ENCODE measurements at places on chromosomes 3 and 15. TPM values are rescaled to one million over a fixed set of nuclear protein-coding genes. Genes with fewer than 3 reads are reported as not detected.

CASR gene
- 0.37 TPM for total RNA-seq

FBXW12 gene
- total RNA-seq: not detected

PRR20G gene
- not detected for total RNA-seq

CCRL2 gene
- total RNA-seq: 1.5 TPM

MINDY4B gene
- total RNA-seq: not detected

DNA sequence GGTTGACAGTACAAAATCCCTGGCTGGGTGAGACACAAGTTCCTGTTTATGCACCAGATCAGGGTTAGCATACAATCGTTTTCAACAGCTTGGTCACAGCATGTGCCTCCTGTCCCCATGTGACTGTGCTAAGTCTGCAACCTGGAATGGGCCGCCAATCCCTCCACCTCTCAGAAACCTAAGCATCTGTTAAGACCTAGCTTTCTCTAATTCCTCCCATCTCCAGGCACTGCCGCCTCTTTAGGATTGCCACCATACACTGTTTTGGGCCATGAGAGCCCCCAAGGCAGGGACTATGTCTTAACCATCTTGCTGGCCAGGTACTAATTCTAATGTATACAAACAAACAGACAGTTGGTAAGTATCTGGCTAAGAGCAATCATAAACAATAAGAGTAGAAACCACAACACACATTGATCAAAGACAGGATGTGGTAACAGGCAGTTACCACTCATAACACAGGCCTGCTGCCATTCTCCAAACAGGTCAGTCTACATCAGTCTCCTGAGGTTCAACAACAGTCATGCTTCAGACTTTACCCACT is 25.6 kb downstream of the SEC22C start:
- H3K27me3 ChIP-seq: no peaks in the 10 kb centered on the region
- no peak for DNase-seq
- no peaks in the 10 kb centered on the region for H3K36me3 ChIP-seq
- H3K4me3 ChIP-seq: no peak overlapping the region

GRCh38 chr15:62929000-62929357 is 113.6 kb upstream of the TPM1 start:
- no peak for DNase-seq
- no peaks in the 10 kb centered on the region for H3K4me1 ChIP-seq
- peak overlapping the region; percentile 23 for H3K27ac ChIP-seq
- H3K4me3 ChIP-seq: no peak overlapping the region
- no peaks in the 10 kb centered on the region for H3K36me3 ChIP-seq

GRCh38 chr15:101504373-101504772 is 14.9 kb upstream of the PCSK6 start:
- DNase-seq: no peak
- peaks cover 9% of the 10 kb centered on the region for H3K4me1 ChIP-seq
- no peaks in the 10 kb centered on the region for H3K36me3 ChIP-seq
- no peak overlapping the region for H3K27ac ChIP-seq

GRCh38 chr3:13055634-13056033 is 17.6 kb downstream of the IQSEC1 start:
- no peaks in the 10 kb centered on the region for H3K36me3 ChIP-seq
- no peaks in the 10 kb centered on the region for H3K27me3 ChIP-seq
- H3K27ac ChIP-seq: no peak overlapping the region
- DNase-seq: no peak
- H3K4me3 ChIP-seq: no peak overlapping the region

DNA sequence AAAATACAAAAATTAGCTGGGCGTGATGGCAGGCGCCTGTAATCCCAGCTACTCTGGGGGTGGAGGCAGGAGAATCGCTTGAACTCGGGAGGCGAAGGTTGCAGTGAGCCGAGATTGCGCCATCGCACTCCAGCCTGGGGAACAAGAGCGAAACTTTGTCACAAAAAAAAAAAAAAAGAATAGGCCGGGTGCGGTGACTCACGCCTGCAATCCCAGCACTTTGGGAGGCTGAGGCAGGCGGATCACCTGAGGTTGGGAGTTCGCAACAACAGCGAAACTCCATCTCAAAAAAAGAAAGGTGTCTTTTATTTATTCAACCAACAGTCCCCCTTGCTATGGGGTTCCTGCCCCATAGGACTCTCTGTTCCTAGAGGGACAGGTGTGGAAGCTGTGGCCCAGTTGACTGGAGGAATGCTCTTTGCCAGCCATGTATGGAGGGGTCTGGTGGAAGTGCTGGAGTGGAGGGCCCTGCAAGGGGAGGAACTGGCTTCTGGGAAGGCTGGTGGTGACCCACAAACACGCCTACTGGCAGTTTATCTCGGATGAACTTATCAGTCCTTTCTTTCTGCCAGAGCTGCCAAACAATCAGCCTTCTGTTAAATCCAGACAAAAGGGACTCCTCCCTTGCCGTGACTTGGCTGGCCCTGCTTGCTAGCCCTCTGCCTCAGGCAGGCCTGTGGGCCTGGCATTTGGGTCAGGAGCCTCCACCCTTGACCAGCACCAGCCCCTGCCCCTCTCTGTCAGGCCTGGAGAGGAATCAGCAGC is 4.6 kb upstream of the DAG1 start:
- H3K27me3 ChIP-seq: no peaks in the 10 kb centered on the region
- peak overlapping the region; percentile 83 for H3K27ac ChIP-seq
- no peak overlapping the region for H3K4me3 ChIP-seq

- no peak overlapping the region for H3K4me3 ChIP-seq
- DNase-seq: no peak
- H3K36me3 ChIP-seq: no peaks in the 10 kb centered on the region
- H3K27me3 ChIP-seq: no peaks in the 10 kb centered on the region
These were observed 166.1 kb upstream of the LINGO1 start for GRCh38 chr15:77798847-77799246.

- H3K4me3 ChIP-seq: peak overlapping the region; percentile 91
- no peak for DNase-seq
- H3K27me3 ChIP-seq: no peaks in the 10 kb centered on the region
- H3K27ac ChIP-seq: peak overlapping the region; percentile 99
- H3K36me3 ChIP-seq: peaks cover 11% of the 10 kb centered on the region
- peaks cover 13% of the 10 kb centered on the region for H3K4me1 ChIP-seq
These were observed 684 bp downstream of the RPL4 start for GRCh38 chr15:66503780-66504562.

DNA sequence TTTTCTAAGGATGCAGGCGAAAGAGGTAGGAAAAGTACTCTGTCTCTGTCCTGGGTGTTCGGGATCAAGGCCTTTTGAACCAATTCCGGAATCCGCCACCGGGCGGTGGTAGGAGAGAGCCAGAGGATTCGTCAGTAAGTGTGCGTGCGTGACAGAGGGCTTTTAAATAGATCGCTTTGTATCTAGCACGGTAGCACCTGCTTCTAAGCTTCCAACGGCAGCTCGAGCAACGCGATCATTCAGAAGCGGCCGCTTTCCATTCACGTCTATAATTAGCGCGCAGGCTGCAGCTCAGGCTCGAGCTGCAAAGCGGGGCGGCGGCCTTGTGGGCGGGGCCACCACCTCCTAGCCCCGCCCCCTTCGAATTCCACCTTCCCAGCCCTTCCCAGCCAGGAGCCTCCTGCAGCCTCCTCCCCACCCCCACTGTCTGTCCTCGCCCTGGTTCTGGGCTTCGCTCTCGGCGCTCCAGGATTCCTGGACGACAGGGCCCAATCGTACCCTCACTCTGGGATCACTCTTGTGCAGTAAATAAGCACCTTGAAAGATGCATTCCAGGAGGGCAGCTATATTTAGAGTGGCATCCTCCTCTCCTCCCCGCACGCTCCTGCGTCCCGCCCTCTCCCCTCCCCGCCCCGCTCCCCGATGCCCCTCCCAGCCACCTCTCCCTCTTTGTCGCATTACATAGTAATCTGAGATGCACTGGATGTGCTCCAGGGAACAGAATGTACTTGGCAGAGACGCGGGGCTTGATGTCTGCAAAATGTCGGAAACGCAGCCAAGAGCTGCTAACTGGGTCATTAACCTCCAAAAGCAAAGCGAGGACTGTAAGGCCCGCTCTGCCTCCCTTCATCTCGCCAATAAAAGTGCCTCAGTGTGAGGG is 224.1 kb upstream of the TPRG1 start:
- H3K4me3 ChIP-seq: no peak overlapping the region
- peak; percentile 93 for DNase-seq
- no peaks in the 10 kb centered on the region for H3K27me3 ChIP-seq
- peaks cover 22% of the 10 kb centered on the region for H3K4me1 ChIP-seq

DNA sequence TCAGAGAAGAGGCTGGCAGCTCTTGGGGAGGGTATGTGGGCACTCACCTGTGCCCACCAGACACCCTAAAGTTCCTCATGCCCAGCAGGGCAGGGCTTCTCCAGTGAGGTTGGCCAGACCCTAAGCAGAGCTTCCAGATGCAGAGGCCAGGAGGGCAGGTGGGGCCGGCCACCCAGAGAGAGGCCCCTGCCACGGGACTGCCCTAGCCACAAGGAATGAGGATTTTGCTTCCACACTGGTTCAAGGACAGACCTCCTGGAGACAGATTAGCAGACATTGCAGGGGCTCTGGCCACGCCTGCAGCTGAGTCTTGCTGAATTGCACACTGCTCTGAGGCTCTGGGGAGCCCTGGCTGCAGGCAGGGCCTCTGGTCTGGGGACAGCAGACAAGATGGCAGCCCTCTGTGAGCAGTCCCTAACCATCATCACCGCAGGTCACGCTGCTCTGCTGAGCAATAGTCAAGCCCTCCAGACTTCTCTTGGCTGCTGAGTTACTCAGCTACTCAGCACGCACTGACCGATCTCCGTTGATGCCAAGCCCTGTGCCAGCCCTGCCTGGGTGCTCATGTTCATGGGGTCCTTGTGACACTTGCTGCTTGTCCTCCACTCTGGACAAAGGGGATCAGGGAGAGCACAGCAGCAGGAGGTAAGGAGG is 117.4 kb upstream of the ABHD17C start:
- H3K4me1 ChIP-seq: no peaks in the 10 kb centered on the region
- no peak overlapping the region for H3K4me3 ChIP-seq
- no peak overlapping the region for H3K27ac ChIP-seq
- H3K27me3 ChIP-seq: no peaks in the 10 kb centered on the region
- H3K36me3 ChIP-seq: no peaks in the 10 kb centered on the region

DNA sequence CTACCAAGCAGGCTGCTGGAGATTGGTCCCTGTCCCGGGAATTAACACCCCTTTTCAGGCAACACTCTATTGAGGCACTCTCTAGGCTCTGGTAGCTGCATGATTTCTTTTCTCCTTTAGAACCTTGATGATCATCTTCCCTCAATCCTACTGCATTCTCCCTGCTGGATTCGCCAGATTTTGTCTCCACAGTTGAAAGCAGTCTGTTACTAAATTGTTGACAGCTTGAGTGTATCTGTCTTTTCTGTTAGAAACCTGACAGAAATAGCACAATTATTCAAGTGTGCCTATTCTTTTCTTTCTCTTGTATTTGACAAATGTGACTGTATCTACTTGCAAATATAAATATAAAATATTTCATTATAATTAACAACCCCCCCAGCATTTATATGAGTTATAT is 830.8 kb upstream of the CADM2 start:
- H3K4me1 ChIP-seq: no peaks in the 10 kb centered on the region
- H3K27ac ChIP-seq: no peak overlapping the region
- no peak for DNase-seq
- H3K27me3 ChIP-seq: no peaks in the 10 kb centered on the region
- H3K36me3 ChIP-seq: no peaks in the 10 kb centered on the region

- no peak for DNase-seq
- H3K27ac ChIP-seq: no peak overlapping the region
- no peak overlapping the region for H3K4me3 ChIP-seq
These were observed 330.3 kb downstream of the CLSTN2 start for GRCh38 chr3:140265302-140265701.

GRCh38 chr3:175082631-175083030 is 223.5 kb downstream of the NAALADL2 start:
- H3K4me3 ChIP-seq: no peak overlapping the region
- H3K27me3 ChIP-seq: no peaks in the 10 kb centered on the region
- DNase-seq: no peak
- no peaks in the 10 kb centered on the region for H3K36me3 ChIP-seq
- no peaks in the 10 kb centered on the region for H3K4me1 ChIP-seq

- peaks cover 3% of the 10 kb centered on the region for H3K4me1 ChIP-seq
- H3K36me3 ChIP-seq: no peaks in the 10 kb centered on the region
- H3K27ac ChIP-seq: no peak overlapping the region
- H3K27me3 ChIP-seq: no peaks in the 10 kb centered on the region
These were observed 139.3 kb downstream of the SOX2 start for GRCh38 chr3:181851063-181851462.

GRCh38 chr15:39554746-39555387 is 26.0 kb upstream of the THBS1 start:
- H3K27me3 ChIP-seq: no peaks in the 10 kb centered on the region
- H3K4me3 ChIP-seq: no peak overlapping the region
- no peak for DNase-seq
- H3K27ac ChIP-seq: no peak overlapping the region

DNA sequence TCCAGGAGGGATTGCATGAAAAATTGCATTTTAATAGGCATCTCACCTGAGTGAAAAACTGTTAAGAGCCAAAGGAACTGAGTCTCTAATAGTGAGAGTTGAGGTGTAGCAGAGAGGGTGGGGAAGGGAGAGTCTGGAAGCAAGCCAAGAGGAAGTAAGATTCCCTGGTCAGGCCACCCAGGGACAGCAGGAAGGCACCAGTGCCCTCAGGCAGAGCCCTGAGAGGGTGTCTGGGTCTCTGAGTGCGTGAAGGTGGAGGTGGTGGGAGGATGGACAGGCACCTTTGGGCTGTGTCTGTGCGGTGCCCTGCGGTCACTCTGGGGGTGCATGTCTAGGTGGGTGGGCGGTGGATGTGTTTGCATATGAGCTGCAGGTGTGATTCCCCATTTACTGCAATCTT is 300.4 kb upstream of the ROPN1 start:
- DNase-seq: no peak
- no peaks in the 10 kb centered on the region for H3K27me3 ChIP-seq
- no peak overlapping the region for H3K27ac ChIP-seq
- H3K36me3 ChIP-seq: no peaks in the 10 kb centered on the region
- no peak overlapping the region for H3K4me3 ChIP-seq

- no peaks in the 10 kb centered on the region for H3K36me3 ChIP-seq
- no peak overlapping the region for H3K4me3 ChIP-seq
- peaks cover 28% of the 10 kb centered on the region for H3K27me3 ChIP-seq
- no peak for DNase-seq
- H3K27ac ChIP-seq: no peak overlapping the region
These were observed 7.4 kb downstream of the EPHA3 start for GRCh38 chr3:89114841-89115223.

DNA sequence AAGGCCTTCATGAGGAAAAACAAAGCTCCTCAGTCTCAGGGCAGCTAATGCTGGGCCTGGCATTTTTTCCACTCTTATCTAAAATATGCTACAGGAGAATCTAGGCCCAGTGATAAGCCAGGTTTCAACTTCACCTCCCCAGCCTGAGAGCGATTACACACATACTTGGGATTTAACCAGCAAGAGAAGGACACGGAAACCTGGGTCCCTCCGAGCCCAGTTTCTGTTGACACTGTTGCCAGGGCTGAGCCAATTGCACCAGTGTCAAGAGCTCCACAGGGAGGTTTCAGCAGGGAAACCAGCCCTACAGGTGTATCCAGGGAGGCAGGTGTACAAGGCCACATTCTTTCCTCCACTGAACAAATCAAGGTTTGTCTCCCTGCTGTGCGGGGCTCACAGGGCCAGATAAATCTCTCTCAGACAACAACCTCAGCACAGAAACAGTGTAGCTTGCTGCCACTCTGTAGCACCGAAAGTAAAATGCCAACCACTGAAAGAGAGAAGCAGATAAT is 85.4 kb downstream of the MAGI1 start:
- H3K27me3 ChIP-seq: no peaks in the 10 kb centered on the region
- no peak overlapping the region for H3K4me3 ChIP-seq
- peak overlapping the region; percentile 95 for H3K27ac ChIP-seq
- peak; percentile 91 for DNase-seq
- no peaks in the 10 kb centered on the region for H3K36me3 ChIP-seq

Data from hepatocyte (in vitro differentiated cells).